Stimulated activated CD4-positive, alpha-beta T cell treated with anti-CD3 and anti-CD28 coated beads, Interleukin-15, amount 100 ng/mL, for 1 hour (primary cell): ENCODE measurements at places on chromosomes 2 and 18.

- DNase-seq = no peak
Measured at GRCh38 chr2:5479265-5479928, 212.8 kb upstream of the SOX11 start.

DNA sequence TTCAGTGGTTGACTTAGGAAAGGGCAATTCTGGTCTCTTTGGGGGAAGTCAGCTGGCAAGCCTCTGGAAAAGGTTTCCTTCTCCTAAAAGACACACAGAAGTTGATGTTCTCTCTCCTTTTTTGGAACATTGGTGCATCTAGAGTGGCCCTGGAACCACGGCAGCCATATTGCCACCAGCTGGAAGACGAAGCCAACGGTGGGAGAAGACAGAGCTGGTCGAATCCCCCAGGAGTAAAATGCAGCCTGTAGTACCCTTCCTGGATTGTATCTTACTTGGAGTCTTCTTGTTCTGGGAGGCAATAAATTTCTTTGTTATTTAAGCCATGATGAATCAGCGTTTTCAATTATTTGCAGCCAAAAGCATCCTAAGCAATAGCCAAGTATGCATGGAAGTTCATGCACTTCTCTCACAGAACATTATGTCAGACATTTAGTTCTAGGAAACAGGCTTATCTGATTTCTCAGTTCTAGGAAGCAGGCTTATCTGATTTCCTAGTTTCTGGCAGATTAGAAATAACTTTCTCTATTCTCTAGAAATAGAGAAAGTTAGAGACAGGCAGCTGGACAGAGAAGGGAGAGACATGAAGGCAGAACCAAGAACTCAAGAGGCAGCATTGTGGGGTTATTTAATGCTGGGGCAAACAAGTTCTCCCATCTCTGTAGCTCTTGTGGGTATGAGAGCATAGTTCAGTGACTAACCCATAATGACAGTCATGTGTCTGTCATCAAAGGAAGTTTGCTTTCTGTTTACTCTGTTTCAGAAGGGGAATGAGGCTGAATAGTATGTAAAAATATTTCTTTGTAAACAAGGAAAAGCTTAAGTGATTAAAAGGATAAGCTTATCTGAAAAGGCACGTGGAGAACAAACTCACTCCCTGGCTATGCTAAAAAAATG lies 40.5 kb upstream of the NABP1 start:
- no peak for DNase-seq

DNA sequence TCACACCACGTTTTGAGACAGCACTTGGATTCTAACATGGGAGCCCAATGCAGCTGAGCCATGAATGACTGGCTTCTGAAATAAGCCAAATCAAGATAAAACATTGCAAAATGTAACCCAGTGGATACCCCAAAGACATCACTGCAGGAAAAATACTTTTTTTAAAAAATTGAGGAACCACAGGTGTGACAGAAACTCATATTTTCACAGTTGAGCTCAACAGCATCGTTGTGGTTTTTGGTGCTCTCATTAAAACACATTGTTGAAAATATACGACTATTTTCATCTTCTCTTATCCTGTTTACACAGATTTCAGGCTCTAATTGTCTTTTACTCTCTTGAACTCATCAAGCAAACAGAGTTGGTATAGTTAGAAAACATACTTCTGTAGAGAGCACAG lies 429.3 kb upstream of the VRK2 start:
- no peak for DNase-seq

DNA sequence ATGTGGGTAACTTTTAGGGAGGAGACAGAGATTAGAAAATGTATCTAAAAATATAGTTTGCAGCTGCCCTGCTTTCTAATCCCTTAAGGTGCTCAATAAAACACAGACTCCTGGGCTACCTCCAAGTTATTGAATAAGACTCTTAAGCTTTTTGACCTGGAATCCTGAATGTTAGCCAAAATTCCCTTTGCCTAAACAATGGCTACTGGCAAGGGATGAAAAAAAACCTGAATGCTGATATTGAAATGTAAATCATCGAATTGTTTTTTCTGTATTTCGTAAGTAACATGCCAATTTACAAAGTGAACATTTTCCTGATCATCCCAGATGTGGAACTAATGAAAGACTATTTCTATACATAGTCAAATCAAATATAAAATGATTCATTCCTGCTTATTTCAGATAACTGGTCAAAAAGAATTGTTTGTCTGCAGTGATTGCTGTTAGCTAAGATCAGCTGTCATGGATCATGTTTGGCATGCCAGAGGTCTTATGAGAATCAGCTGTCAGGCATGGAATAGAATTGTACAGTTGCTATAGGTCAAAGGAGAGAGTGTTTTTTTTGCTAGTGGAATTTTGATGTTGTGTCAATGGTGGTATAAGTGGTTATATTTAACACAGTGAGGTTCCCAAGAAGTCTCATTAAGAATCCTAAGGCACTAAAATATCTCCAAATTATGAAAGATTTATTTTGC lies 363.6 kb upstream of the CWC22 start:
- no peak for DNase-seq

DNA sequence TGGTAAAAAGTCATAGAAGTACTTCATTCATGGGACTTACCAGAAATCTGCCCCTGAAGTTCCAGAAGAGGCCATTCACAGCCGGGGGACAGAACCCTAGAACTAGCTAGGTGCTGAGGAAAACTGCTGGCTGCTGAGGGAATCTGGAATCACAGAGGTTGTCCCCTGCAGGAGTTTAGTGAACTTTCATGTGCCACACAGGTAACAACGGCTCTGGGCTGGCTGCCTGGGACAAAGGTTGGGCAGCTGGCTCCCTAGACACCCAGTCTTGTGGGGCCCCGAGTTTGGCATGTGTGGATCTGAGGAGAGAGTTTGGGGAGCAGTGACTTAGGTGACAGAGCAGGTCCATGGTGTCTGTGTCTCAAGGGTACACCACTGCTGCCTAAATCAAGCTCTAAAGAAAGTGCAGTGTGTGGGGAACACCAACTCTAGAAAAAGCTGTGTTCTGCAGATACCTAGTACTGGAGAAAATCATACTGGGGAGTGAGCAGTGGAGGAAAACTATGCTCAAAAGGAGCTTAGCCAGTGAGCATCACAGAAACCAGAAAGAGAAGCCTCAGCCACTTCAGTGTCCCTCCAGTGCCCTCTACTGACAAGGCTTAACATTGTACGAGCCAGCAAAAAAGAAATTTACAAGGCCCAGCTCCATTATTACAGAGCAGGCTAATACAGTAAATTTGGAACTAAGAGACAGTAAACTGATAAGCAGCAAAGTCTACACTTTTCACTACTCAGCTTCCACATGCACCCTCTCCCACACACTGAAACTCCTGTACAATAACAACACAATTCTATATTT lies 15.2 kb downstream of the GALNT3 start:
- DNase-seq = no peak

- no peak for DNase-seq
Measured at GRCh38 chr2:188570370-188570769, 278.7 kb downstream of the GULP1 start.

DNA sequence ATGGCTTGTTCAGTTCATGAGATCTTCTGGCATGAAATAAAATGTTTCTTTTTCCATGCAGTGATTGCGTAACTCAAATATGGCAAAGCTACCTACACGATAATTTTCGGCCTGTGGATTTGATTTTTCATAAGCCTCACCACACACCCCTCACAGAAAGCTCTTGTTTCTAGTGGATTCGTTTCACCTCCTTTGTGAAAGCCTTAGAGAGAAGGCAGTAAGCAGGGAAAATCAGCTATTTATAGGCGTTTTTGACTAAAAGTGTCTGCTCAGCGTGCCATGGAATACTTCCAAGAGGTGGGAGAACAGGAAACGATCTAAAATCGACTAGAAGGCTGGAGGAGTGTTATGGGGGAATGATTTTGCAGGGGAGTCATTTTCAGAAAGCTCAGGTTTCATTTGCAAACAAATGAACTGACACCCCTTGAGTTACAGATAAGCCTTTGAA lies 417.9 kb downstream of the TGIF1 start:
- DNase-seq = no peak

- no peak for DNase-seq
Measured at GRCh38 chr18:13036622-13037320, 45.6 kb downstream of the CEP192 start.

DNA sequence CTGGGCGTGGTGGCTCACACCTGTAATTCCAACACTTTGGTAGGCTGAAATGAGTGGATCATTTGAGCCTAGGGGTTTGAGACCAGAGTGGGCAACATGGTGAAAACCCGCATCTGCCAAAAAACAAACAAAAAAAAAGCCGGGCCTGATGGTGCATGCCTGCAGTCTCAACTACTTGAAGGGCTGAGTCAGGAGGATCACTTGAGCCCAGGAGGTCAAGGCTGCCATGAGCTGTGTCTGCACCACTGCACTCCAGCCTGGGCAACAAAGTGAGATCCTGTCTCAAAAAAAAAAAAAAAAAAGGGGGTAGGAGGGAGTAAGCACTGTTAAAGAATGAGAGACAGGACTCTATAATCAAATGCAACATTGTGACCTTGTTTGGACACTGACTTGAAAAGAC lies 54.6 kb downstream of the HDLBP start:
- no peak for DNase-seq

DNA sequence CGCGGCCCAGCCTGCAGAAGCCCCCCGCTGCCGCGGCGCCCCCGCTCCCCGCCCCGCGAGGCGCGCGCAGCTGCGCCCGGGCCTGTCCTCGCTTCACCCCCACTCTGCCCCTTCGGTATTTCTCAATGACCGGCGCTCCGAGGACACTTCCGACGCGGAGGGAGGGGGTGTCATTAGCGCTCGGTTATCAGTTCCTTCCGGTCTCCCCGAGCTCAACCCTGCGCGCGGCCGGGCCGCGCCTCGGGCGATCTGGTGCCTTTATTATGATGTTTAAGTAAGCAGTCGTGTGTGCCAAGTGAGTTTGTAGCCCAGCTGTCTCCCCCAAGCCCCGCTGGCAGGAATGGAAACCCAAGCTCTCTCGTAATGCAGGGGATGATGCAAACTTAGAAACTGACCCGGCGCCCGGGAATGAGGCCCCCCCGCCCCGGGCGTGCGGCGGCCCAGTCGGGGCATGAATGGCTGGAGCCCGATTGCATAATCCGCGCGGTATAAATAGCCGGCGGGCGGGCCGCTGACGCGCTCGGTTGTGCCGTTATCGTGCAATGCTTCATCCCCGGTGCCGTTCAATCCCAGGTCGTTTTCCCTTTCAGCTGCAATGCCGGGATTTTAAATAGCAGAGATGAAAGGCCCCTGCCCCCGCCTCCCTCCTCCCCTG lies 3.9 kb upstream of the SPRED2 start:
- DNase-seq = no peak

DNA sequence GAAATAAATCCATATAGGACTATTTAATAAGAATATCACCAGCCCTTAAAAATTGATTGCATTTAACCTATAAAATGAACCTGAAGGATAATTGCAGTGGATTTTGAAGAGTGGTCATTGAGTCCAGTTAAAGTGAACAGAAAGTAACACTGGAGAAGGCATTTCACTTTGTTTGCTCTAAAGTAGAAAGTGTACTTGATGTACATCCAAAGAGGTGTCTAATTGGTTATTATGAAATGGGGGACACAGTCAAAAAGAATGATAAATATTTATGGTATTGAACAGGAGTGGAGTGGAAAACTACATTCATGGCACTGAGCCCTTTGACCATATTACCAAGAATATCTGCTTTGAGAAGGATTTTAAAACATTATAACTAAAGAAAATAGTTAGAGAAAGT lies 28.2 kb upstream of the MAP2 start:
- no peak for DNase-seq

DNA sequence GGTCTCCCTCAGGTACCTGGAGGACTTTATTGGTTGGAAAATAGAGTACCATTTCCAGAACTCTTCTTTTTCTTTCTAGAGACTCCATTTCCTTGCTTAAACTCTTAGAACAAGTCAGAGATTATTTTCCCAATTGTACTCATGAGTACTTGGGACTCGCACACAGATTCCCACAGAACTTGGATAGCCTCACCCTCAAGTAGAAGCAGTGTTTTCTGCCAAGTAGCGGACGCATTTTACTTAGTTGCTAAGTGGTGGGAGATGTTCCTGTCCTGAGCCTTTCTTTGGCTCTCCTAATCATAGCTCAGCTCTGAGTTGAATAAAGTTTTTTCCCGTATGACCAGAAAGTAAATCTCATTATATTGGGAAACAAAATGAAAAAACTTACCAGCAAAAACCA lies 17.2 kb downstream of the SLC30A3 start:
- DNase-seq = no peak

DNA sequence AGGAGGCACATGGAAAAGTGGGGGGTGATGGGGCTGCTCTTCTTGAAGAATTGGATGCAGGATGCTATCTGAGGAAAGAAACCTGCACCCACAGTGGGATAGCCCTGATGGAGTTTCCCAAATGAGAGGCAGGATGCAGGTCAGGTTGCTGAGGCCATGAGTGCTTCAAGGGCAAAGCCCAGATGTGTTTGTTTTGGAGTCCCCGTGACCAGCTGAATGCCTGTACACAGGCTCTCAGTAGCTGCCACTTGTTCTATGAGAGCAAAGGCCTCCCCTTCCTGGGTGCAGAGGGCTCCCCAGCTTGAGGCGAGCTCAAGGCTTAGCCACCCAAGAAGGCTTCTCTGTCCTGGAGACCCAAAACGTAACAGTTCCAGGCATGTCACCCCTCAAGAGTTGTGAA lies 192.7 kb downstream of the SEPTIN10 start:
- no peak for DNase-seq

DNA sequence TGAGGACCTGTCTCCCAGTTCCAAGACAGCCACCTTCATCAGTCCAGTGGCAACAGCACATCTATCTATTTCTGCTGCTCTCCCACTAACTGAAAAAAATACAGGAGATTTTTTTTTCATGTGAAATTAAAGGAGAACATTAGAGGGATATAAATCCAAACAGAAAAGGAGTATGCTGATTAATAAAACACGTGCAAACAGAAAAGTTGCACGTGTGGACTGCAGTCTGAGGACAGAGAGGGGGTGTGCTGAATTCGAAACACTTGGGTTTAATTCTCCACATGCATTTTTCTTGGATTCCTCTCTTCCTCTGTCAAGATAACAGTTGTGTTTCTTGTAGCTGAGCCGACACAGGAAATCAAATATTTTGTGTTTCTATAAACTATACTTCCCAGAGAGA lies 113.4 kb downstream of the CYRIA start:
- DNase-seq = no peak

- DNase-seq = no peak
Measured at GRCh38 chr2:12606472-12607000, 110.2 kb upstream of the TRIB2 start.

GRCh38 chr18:6370886-6371635 lies 43.6 kb downstream of the L3MBTL4 start:
- no peak for DNase-seq

DNA sequence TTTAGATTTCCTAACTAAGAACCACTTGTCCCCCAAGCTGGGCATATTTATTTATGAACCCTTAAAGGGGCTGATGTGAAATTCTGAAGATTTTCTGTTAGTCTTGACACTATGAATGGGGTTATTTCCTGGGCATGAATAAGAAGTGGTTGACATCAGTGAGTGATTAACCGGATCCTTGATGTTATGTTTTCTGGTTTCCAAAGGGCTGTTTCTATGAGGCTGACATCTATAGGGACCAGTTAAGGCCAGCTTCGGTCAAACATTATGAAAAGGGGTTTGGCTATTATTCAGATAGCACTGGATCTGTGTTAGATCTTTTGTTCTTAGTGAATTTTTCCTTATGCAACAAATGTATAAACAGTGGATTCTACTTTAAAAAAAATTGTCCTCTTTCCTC lies 443.7 kb upstream of the SPRED2 start:
- DNase-seq = no peak
